ENCODE measurements at places on chromosomes 7 and 10. TPM values are rescaled to one million over a fixed set of nuclear protein-coding genes. Genes with fewer than 3 reads are reported as not detected.

DNA sequence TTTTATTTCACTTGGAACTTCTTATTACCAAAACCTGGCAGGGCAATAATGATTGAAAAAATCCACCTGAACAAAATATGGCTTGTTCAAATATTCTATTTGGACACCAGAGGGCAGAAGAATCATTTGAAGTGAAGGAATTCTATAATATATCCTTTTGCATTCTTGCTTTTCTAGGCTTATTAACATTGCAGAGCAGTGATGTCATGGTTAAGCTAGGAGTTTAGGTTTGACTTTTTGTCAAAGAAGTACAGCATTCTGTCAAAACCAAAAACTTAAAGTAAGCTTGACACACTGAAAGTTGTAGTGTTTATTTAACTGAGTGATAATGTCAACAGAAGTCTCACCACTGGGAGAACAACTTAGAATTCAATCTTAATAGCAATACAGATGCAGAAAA, 156.0 kb downstream of the SEMA3D start:
- DNase-seq = no peak

DNA sequence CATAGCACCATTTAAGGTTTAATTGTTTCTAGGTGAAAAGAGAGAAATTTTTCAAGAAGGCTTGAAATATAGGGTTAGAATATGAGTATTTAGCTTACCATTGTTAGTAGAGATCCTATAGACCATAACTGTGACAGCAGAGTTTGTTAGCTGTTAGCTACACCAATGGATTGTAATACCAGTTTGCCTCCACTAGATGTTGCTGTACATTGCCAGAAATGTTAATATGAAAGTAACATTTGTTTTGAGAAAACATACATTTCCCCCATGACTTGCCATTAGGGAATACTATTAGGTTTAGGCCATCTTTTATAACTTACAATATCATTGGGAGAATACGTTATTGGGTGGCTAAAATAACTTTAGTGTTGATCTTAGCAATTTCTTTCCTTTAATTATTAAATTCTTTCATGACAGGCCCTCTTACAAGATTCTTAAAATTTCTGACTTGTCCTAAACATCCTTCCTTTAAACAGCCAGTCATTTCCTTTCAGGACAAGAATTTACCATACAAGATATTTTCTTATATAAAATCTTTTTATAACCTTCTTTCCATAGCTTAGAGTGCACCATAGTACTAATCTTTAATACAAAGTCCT, 39.5 kb downstream of the ZNF117 start:
- no peak for DNase-seq

TWIST1 gene
- total RNA-seq = 14.7 TPM

- no peak for DNase-seq
Observed at GRCh38 chr7:137772316-137772715, 74.5 kb downstream of the DGKI start.

GRCh38 chr10:23291551-23292334, 52.9 kb downstream of the C10orf67 start:
- no peak for DNase-seq

STK31 gene
- total RNA-seq = 1.8 TPM

DNA sequence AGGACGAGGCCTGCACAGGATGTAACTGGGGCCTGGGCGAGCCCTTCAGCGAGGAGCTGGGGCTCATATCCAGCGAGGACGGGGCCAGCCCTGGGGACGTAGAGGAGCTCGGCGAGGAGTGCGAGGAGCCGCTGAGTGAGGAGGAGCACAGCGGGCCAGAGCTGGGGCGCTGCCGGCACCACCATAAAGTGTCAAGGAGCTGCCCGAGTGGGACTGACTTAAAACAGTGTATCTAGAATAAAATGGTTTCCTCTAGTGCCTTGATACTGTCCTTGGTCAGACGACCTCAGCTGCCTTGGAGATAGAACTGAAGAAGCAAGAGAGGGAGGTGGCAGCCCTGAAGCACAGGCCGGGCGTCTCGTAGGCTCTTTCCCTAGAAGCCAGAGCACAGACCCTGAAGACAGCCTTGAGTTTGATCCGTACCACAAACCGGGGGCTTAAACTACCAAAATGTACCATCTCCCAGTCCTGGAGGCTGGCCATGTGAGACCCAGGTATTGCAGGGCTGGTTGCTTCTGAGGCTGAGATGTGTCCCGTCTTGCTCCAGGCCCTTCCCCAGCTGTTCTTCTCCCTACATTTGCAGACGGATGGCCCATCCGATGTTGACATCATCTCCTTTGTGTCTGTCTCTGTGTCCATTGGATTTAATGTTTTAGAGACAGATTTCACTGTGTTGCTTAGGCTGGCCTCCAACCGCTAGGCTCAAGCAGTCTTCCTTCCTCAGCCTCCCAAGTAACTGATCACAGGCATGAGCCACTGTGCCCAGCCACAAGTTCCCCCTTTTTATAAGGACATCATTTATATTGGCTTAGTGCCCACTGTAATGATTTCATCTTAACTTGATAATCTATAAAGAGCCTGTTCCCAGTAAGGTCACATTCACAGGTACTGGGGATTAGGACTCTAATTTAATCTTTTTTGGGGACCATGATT, 35.8 kb downstream of the DNAJB6 start:
- DNase-seq = peak; percentile 43

- DNase-seq = no peak
Observed at GRCh38 chr10:30111340-30112022, 52.1 kb upstream of the JCAD start.

DPP6 gene
- total RNA-seq = 0.62 TPM

- no peak for DNase-seq
Observed at GRCh38 chr7:93219868-93220267, 6.4 kb downstream of the HEPACAM2 start.

IL2RA gene
- total RNA-seq = 1.1 TPM

- DNase-seq = no peak
Observed at GRCh38 chr10:122021379-122021778, 32.4 kb downstream of the TACC2 start.

PITX3 gene
- total RNA-seq = not detected

C10orf143 gene
- total RNA-seq = 4.8 TPM

COMTD1 gene
- 13.0 TPM for total RNA-seq

DNA sequence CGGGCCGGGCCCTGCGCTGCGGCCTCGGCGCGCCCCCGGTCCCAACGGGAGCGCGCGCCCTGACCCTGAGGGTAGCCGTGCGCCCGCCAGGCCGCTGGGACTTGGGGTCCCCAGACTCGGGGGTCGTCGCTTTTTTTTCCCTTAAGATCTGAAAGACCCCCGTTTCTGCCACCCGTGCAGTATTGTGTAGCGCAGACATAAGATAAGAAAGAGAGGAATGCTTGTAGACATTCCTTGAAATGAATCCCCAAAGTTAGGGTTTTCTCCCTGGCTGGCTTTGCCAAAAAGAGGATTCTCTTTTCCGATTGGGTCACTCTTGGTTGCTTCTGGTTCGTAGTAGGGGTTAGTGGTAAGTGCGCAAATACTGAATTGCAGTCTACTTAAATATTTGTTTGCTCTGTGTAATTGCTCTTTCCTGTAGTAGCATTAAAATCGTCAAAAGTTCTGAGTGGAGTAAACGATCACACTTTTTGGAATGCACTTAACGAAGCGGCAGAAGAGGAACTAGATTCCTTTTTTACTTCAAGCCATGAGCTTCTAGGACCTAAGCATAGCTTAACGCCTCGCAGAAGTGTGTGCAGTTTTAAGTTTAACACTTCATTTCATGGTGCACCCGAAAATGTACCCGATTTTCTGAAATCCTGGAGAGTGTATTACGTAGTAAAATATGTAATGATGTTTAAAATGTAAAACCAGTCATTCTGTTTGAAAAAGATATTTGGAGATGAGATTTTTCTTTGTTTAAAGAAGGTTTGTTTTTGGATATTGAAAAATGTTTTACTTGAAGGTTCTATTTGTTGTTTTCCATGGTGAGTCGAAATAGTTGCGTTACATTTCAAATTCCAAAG, 1.3 kb downstream of the CUL1 start:
- DNase-seq = no peak

- DNase-seq = no peak
Observed at GRCh38 chr7:88299126-88299525, 7.6 kb downstream of the STEAP4 start.

DNA sequence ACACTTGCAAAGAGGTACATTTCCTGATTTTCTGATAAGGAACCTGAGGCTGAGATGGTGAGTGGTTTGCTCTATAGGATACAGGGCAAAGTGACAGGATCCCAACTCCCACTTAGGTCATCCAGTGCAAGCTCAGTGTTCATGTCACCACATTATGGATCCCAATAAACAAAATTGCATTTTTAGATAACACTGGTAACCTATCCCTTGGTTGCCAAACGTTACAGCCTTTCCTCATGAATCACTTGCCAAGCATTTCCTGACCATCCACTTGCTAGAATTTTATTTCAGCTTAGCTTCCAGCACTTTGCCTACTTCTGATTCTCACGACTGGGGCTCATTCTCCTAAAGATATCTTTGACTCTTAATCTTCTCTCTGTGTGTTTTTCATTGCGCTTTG, 131.4 kb upstream of the ODAD2 start:
- no peak for DNase-seq

All from sciatic nerve (tissue), 2 donors.